ENCODE measurements at places on chromosomes 3 and 15. TPM values are rescaled to one million over a fixed set of nuclear protein-coding genes. Genes with fewer than 3 reads are reported as not detected.

ROPN1 gene
- not detected for total RNA-seq

OR5H6 gene
- total RNA-seq = not detected

TM4SF4 gene
- total RNA-seq = 42.5 TPM

ZNF385D gene
- total RNA-seq = not detected

SYNPR gene
- total RNA-seq = not detected

GABRA5 gene
- 104 TPM for total RNA-seq
